ENCODE measurements at places on chromosomes 5 and 9.

GRCh38 chr5:74919487-74919886, 53.3 kb upstream of the FAM169A start:
- no peak for DNase-seq

DNA sequence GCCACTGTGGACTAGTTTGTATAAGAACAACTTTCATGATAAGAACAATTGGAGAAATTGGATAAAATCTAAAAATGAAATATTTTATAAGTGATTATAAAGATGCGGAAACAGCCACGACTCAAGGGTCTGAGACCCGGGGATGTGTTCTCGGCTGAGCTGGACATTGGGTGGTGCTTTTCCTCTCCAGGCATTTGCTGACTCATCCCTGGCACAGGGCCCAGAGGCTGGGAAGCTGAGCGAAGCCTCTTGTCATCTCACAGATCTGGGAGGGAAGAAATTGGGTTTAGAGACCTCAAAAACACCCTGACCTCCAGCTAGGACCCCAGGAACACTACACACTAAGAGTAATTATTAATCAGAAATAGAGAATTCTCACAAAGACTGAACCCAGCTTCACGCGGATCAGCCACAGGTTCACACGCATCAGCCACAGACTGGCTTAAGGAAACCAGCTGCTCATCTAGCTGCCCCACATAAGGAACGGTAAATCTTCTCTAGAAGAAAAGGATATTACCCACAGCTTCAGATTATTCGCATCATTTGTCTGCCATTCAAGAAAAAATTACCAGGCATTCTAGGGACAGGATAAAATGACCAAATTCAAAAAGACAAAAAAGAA, 2.8 kb upstream of the OR2V1 start:
- no peak for DNase-seq

DNA sequence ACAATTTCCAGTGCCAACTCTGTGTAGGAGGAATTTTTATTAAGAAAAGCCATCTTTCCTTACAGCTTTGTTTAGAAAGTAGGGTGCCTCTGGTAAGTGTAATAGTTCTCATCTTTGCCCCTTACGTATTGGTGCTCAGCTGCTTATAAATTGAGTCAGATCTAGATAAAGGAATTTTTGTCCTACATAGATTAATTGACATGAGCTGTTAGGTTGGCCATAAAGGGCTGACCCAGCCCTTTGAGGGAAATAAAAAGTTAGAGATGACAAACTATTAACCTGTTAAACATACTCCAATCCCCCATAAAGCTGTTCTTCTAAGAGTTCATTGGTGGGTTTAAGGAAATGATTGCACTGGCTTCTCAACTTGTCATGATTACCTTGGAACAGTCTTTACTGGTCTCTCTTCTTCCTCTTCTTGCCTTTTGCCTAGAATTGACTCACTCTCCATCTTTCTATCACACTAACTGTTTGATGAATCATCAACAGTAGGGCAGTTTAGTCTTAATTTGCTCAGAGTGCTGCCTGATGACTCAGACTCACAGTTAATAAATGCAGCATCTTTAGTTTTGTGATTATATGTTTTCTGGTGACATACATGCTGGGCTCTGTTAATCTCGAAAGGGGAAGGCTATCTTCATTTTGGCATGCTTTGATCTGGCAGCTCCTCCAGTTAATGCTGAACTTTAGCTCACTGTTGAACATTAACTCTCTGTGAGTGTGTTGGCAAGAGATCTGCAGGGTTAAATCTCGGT, 51.7 kb downstream of the ARHGAP26 start:
- DNase-seq: no peak

GRCh38 chr5:116475338-116475737, 99.3 kb downstream of the SEMA6A start:
- DNase-seq: no peak

DNA sequence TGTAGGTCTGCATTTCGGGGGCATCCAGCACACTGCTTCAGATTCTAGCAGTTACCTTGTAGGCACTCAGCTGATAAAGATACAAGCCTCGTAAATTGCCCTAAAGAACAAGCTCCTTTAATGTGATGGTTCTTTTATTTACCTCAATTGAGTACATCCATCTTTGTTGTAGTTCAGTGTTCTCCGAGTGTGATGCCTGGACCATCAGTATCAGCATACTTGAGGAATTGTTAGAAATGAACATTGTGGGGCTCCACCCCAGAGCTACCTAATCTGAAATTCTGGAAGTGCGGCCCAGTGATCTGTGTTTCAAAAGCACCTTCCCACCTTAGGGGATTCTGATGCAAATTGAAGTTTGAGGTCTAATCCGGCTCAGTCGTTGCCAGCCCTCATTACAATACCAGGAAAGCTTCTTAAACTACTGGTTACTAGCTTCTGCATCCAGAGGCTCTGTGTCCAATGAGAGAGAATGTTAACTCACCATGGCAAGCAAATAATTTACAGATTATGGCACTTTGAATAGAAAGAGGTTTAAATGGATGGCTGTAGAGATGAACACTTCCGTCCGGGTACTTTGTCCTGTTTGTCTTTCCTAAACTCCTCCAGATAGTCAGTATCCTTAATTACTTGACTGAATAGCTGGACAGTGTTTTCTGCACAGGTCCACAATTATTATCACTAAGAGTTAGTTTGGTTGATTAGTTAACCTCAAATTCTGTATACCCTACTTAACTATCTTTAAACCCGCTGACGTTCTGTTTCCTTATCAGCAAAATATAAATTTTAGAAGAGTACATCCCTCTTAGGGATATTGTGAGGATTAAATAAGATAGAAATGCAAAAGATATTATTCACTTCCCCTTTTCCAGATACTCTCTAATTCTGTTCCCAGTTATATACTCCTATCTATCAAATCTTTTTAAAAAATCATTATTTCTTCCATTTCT, 47.9 kb downstream of the RAI14 start:
- no peak for DNase-seq

DNA sequence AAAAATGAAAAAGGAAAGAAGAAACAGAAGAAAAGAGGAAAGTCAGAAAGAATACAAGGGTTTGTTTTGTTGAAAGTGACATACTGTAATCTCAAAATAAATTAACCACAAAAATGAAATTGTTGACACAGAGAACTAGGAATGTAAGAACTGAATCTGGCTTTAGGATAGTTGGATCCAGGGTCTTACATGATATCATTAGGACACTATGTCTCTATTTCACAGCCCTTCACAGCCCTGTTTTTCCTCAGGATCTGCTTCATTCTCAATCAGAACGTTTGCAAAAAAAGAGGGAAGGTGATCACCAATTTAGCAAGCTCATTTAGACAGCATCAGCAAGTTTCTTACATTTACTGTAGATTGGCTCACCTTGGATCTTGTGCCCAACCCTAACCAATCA, 188.5 kb upstream of the NREP start:
- DNase-seq: no peak

- DNase-seq: no peak
These were observed 38.5 kb downstream of the VPS13A start for GRCh38 chr9:77215874-77216273.

Measured in posterior cingulate gyrus (tissue), 11 donors.